Breast epithelium (tissue), 4 donors: ENCODE measurements at places on chromosomes 2 and 18. TPM values are rescaled to one million over a fixed set of nuclear protein-coding genes. Genes with fewer than 3 reads are reported as not detected.

DNA sequence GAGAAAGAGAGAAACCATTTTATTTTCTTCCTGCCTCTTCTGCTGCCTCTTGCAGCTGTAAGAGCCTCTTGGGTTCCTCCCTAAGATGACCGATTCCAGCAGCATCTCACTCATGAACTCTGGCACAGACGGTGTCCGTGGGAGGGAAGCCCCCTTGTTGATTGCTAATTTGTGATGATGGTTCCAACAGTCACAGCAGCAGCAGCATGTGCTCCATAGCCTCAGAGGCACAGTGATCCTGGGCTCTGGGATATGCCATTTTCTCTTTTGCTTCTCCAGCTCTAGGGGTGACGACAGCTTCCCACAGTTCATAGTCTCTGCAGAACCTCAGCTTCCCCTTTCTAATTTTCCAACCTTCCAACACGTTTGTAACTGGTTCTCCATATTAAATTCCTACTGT, 324.2 kb upstream of the HS6ST1 start:
- peak; percentile 2 for DNase-seq

- DNase-seq = no peak
These were observed 159.0 kb downstream of the METTL4 start for GRCh38 chr18:2412281-2412680.

DNA sequence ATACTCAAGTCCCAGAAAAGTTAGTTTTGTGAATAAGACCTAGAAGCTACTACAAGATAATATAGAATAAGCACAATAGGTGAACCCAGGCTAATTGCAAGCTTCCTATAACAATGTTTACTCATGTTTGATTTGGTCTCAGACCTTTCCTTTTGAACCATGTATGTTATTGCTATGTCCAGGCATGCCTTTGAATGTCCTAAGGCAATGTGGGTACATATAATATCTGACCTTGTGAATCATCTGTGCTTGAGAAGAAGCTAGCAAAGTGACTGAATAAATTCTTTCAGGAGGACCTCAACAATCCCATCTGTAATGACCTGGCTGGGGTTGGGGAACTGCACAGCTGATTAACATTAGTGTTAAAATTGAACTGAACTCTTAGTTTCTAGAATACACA, 1285.9 kb upstream of the CELF4 start:
- no peak for DNase-seq

GRCh38 chr18:34867520-34867919, 157.4 kb downstream of the DTNA start:
- no peak for DNase-seq

- no peak for DNase-seq
These were observed 94.6 kb upstream of the ITGA4 start for GRCh38 chr2:181362561-181362960.

DNA sequence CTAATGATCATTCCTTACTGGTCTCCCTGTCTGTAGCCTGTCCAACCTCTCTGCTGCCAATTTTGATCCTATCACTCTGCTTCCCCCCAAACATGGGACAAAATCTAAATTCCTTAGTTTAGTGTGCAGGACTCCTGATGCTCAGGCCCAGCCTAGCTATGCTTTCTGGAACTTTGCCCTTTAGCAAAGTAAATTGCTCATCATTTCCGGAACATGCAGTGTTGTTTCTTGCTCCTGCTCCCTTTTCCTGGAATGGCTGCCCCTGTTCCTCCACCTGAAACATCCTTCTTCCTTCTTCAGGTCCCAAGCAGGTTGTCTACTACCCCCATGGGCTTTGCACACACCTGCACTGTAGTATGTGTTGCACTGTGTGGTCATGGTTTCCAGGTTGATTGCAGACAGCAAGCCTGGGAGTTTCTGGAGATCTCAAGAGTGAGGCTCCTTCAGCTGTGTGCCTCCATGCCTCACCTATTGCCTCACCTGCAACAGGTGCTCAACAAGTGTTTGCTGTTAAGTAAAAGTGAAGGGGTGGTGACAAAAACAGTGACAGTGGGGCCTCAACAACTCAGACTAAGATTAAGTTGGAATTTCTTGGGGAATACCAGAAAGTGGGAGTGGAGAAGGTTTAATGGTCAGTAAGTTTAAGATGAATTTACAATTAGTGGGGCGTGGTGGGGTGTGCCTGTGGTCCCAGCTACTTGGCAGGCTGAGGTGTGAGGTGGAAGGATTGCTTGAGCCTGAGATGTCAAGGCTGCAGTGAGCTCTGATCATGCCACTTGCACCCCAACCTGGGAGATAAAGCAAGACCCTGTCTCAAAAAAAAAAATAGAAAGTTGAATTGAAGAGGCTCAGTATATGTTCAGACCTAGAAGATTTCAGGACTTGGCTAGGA, 120.0 kb downstream of the DNAH6 start:
- DNase-seq = no peak

DNA sequence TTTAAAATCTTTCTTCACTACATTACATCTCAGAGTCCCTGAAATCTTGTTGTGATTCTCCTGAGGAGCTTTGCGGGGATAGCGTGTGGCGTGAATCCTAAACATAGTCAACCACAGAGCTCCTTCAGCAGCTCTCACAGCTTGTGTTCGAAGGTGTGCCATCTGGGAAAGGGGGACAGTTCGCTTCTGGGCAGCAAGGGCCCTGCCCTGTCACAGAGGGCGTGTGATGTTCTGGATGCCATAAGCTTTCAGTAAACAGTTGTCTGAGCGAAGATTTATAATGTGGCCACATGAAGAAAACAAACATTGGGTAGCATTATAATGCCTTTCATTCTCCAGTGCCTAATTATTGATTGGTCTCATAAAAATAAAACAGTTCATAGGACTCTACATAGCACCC, 172.5 kb downstream of the MYO1B start:
- DNase-seq = no peak

- DNase-seq = no peak
These were observed 81.7 kb downstream of the EPC2 start for GRCh38 chr2:148726228-148726627.

GRCh38 chr2:28336982-28337627, 55.6 kb upstream of the FOSL2 start:
- DNase-seq = no peak

GRCh38 chr2:61948661-61949457, 43.4 kb downstream of the COMMD1 start:
- no peak for DNase-seq

- DNase-seq = no peak
These were observed 1329.1 kb downstream of the DPP10 start for GRCh38 chr2:115771516-115771915.

Gene HOXD9
- 17.0 TPM for total RNA-seq

Gene CTAGE1
- total RNA-seq = not detected
